ENCODE measurements at places on chromosomes 11 and 22.

- DNase-seq = no peak
Measured at GRCh38 chr11:18452927-18453326, 2.7 kb upstream of the LDHAL6A start.

DNA sequence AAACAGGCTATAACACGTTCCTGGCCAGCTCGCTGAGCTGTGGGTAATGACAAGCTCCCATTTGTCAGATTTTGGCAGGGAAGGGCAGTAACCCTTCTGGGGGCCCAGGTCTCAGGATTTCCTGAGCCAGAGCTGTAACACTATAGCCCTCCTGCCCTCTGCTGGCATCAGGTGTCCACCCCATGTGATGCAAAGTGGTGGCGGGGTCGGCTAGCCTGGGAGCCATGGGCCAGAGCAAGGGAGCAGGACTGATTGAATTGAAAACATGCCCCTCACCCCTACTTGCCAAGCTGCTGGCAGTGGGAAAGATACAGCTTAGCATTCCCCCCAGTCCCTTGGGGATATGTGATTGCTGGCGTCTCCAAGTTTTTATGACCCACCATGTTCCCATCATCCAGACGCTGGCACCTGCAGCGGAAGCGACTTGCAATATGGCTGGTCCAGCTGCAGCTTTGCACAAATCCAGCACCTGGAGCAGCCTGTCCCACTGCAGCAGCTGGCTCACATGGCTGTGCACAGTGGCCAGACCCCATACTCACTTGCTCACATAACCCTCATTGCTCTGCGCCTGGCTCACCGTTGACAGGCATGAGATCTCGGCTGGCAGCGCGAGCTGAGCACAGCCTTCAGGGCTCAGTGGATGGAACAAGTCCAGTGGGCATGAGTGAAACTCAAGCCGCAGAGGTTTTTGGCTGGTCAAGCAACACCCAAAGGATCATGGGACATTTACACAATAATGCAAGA, 1147.8 kb downstream of the JRKL start:
- no peak for DNase-seq

- DNase-seq = peak; percentile 91
Measured at GRCh38 chr11:819129-819931, 616 bp downstream of the PNPLA2 start.

DNA sequence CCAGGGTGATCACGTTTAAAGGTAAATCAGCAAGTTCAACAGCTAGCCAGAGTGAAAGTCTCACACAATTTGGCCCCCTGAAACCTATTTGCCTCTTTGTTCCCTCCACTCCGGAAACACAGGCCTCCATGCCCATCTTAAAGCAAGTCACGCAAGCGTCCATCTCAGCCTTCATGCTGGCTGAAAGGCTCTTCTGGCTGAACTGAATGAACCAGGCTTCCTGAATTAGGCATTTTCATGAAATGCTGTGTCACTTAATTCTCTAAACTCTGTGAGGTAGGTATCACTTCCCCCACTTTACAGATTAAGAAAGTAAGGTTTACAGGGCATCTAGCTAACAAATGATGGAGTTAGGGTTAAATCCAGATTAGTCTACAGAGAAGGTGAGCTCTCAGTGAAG, 1.4 kb downstream of the SLC25A17 start:
- DNase-seq = peak; percentile 5

- no peak for DNase-seq
Measured at GRCh38 chr22:32707971-32708370, 93.5 kb upstream of the TIMP3 start.

- DNase-seq = peak; percentile 10
Measured at GRCh38 chr11:94880216-94880615, 93.1 kb downstream of the CWC15 start.

- no peak for DNase-seq
Measured at GRCh38 chr11:116122697-116123472, 618.7 kb upstream of the CADM1 start.

DNA sequence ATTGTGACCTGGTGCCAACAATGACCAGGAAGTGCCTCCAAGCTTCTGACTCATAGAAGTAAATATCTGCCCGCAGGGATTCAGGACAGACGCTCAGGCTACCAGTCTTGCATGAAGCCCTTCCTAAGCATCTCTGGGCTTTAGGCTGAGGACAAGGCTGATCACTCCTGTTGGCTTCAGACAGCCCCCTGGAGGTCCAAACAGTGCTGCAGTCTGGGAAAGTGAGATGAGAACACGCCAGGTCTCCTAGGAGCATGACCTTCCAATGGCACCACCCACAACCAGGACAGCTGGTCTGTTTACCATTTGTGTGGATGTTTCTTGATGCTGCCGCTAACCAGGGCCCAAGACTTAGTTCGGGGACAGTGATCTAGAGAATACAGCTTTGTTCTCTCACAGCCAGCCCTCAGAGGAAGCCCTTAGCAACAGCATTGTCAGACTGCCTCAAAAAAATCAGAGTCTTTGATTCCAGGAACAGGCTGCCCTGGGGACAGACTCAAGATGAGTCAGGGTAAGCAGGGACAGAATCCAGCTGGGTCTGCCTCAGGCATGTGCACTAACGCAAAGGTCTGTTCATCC, 111.2 kb downstream of the ZNF280B start:
- no peak for DNase-seq

DNA sequence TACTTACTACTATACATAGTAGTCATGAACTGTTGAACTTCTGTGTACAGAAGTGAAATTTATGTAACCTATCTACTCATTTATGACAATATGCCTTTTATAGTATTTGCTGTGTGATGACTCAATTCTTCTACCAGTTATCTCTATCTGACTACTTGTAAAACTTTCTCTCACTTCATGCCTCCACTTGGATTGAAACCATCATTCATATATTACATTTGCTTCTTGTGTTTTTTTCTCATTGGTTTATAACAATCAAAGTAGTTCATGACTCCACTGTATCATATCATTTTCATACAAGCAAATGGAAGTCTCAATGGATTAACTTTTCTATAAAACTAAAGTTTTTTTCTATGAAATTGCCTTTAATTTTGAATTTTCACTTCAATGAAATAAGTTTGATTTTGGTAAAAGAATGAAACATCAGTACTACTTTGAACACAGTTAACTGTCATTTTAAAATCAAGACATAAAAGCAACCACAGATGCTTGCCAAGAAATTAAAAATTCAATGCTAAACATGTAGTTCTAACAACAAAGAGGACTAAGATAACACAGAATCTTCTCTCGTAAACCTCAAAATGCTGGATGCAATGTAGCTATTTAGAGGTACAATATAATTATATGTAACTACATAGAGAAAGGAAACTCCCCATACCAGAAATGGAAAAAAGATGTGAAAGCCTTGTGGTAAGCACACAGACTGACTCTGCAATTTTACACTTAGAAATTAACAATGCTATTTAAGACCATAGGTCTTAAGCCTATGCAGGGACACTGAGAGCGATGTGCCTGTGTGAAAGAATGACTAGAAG, 27.6 kb upstream of the EXPH5 start:
- DNase-seq = peak; percentile 62

DNA sequence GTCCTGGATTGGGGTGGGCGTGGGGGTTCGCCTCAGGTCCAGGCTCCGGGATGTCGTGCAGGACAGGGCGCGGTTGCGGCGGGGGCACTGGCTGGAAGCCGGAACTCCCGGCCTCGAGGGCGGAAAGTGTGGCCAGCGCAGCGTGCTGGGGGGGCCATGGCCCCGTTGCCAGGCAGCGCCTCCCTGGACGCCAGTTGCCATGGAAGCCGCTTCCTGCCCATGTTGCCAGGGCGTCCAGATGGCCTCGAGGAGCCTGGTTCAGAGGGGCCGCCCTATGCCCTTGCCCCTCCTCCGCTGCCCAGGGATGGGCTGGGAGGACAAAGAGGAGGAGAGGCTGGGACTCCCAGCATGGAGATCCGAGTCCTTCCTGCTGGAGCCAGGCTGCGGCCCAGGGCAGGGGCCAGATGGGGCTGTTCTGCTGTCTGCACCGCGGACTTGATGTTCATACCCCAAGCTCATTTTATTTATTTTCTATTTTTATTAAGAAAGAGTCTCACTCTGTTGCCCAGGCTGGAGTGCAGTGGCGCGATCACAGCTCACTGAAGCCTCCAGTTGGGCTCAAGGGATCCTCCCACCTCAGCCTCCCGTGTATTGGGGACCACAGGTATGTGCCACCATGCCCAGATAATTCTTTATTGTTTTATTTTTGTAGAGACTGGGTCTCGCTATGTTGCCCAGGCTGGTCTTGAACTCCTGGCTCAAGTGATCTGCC, 4.6 kb upstream of the CCDC188 start:
- no peak for DNase-seq

- DNase-seq = peak; percentile 27
Measured at GRCh38 chr11:58958500-58958899, 19.2 kb downstream of the GLYATL1 start.

DNA sequence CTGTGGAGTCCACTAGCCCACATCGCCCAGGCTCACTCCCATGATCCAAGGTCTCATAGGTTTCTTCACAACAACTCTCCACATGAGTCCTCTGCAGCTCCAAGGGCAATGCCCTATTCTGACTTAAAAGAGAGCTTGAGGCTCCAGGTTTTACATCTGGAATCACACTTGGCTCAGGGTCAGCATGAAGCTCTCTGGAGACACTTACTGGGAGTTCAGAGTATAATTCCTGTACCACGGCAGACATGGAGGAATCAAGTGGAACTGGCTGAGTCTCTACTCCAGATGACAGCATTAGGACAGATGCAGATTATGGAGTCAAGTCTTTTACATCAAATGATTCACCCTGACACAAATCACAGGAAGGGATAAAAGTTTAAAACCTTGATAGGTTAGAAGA, 11.4 kb downstream of the PRR14L start:
- no peak for DNase-seq

- no peak for DNase-seq
Measured at GRCh38 chr11:126824035-126824607, 176.4 kb downstream of the KIRREL3 start.

DNA sequence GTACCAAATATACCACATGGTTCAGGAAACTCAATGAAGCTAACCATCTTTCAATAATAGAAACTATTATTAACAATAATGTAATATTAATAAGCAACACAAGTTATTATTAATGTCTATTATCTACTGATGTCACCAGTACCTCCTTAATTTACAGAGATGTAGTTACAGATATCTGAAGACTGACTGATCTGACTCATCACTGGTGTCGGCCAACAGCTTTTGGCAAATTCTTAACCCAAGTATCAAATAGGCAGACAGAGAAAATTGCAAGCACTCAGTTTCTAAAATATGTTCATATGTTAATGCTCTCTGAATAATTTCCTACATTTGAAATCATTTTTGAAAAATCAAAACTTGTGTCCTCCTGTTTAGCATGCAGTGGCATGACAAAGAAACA, 100.4 kb upstream of the DDI1 start:
- DNase-seq = no peak

DNA sequence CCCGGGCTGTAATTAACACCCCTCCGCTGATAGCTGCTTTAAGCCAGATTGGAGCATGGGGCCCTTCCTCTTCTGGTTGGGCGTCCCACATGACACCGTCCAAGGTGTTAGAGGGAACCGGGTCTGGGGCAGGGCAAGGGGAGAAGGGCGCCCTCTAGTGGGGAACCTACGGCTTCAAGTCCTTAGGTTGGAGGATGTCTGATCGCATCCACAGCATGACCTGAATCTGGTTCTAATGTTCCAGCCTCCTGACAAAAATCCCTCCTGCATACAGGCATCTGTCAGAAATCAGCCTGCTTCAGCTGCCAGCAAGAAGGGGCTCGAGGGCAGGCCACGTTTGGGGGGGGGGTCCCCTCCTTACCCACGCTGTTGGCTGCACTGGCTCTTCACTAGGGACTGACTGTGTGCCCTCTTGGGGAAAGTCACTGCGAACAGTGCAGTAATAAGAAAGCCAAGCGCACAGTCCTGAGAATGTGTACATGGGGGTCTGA, 94.2 kb upstream of the TBCEL start:
- peak; percentile 41 for DNase-seq

DNA sequence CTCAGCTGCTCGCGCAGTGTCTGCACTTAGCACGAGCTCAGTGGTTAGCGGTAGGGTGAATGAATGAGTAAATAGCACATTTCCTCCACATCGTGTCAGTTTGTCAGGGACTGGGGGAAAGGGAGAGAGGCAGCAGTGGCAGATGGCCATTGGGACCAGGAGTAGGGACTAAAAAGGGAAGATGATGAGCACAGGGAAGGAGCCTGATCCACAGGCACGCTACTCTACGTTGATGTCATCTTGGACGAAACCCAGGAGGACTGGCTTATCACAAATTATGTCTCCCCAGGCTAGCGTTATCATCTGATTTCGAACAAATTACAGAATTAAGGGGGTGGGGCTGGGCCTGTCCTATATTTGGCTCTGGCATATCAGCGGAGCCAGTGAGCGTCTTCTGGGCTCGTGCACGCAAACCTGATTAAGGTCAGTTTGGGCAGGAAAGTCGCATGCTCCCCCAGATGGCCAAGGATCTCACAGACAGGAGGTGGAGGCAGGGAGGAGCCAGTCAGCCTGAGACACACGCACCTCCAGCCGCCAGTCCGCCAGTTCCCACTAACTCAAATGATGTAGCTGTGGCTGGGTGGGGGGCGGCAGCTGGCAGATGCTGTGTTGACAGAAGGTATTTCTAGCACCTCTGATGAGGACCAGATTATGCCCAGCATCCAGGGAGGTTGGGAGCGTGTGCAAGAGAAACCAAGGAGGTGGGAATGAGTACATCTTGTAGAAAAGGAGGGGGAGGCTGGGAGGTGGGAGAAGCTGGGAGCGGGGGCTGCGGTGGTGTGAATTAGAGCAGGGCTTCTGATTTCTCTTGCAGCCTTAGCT, 97.4 kb upstream of the PRDM11 start:
- no peak for DNase-seq

- DNase-seq = no peak
Measured at GRCh38 chr11:26219183-26220117, 112.5 kb upstream of the ANO3 start.

GRCh38 chr11:98630736-98631135, 390.0 kb upstream of the CNTN5 start:
- DNase-seq = no peak

DNA sequence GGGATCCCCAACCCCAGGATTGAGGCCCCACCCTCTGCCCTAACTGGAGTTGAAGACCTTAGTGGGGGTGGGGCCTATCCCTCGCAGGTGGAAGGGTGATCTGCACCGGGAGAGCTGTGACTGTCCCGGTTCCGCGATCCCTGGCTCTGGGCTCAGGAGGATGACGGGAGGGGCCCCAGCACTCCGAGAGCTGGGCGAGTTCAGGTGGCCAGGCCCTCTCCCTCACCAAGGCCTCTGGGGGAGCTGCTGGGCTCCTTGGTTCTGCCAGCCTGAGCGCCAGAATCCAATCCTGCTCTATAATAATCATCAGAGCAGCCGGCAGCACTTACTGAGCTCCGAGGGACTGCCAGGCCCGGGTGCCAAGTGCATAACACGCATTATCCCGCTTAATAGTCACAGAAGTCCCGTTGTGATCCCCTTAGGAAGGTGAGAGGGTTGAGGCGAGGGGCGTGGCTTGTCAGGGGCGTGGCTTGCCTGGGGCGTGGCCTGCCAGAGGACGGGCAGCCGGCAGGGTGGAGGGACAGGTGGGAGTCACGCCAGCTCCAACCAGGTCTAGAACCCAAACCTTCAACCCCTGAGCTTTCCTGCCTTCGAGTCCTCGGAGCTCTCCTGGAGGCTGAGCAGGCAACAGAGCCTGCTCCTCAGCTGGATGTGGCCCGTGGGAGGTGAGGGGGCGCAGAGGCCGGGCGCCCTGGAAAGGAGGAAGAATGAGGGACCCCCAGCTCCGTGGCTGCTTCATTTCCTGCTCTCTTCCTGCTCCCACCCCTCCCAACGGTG, 7.3 kb upstream of the SYT7 start:
- DNase-seq = peak; percentile 24
